ENCODE measurements at places on chromosomes 11 and 22.

DNA sequence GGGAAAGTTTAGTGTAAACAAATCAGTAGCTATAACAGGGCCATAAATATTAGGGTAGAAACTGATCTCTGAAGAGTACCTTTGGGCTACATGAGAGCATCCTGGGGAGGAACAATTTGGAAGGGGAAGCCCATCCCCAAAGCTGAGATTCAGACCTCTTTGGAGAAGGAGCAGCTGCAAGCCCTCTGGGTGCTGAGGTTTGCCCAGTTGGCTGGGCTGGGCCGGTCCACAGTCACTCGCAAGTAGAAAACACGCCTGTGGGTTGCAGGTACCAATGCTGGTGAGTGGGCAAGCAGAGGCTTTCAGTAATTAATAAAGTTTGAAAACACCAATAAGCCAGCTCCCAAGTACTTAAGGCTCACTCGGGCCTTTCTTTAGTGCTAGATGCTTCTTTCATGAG lies 124.5 kb downstream of the ARHGAP8 start:
- DNase-seq = no peak

GRCh38 chr11:77024745-77025144 lies 9.5 kb upstream of the B3GNT6 start:
- no peak for DNase-seq

- peak; percentile 49 for DNase-seq
These were observed 55.6 kb upstream of the LYVE1 start for GRCh38 chr11:10623797-10624761.

DNA sequence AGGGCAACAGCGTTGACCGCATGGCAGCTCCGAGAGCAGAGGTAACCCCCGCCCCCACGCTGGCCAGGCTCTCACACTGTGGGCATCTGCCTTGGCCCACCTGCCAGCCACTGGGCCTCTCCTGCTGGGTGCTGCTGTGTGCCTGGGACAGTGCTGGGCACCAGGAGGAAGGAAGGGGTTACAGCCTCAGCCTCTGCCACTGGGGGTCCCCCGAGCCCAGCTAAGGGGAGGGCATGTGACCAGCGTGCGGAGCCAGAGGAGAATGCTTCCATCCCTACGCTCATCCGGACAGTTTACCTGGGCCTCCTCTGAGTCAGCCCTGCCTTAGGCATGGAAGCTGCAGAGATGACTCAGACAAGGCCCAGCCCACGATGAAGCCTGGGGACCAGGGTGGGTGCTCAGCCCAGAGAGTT lies 10.9 kb downstream of the NCF4 start:
- DNase-seq = no peak

DNA sequence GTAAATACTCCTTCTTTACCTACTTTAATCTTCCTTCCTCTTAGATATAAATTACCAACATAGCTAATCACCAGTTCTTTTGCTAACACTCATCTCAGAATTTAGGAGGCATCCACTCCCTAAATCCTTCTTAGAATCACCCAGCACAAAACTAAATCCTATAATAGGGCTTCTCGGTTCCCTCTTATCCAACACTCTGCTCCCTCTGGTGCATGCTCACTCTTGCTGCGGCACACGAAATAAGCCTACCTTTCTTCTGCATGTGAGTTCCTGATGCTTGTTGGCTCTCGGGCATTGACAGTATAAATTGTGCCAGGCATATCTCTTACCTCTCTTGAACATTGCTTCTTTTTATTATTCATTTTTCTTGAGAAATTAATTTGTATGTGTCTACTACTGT lies 61.0 kb downstream of the OR5AK2 start:
- no peak for DNase-seq

- DNase-seq = no peak
These were observed 35.9 kb upstream of the GRK2 start for GRCh38 chr11:67230406-67230805.

DNA sequence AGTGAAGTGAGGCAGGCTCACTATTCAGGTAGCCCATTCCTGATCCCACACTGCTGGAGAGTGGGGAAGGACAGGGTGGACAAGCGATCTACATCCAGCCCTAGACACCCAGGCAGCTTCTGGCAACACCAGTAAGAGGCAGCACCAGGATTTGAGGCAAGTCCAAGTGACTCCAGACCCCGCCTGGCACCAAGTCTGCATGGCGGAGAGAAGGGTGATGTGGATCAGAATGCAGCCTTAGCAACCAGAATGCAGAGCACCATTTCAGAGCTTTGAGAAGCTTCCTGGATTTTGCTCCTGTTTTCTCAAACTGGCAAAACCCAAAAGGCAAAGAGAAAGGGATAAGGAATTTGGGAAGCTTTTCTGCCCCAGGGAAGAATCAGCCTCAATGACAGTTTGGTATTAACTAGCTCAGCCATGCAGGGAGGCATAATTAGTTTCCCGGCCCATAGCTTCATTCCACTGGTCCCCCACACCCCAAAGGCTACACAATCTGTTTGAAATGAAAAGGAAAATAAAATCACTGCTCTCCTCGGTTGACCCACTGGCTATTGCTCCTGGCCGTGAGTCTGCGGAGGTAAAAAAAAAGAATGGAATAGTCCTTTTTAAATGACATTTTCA lies 17.3 kb downstream of the GALNT18 start:
- DNase-seq = no peak
